NCI-H460 (cell line): ENCODE measurements at places on chromosomes 3 and 15.

DNA sequence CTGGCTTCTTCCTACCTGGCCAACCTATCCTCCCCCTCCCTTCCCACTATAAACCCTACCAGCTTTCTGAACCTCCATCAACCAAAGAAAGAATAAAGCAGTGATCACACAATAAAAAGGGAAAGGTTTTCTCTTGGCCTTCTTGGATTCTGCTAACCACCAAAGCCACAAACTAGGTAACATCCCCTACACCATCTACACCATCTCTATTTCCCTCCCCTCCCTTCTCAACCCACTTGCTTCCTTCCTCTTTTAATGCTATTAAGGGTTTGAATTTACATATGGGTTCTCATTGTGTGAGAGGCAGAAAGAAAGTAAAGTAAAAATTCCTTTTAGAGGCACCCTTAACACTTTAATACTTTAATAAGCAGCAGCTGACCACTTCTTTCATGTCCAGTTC, 25.8 kb upstream of the RSL24D1 start:
- DNase-seq = no peak

- no peak for DNase-seq
These were observed 8.9 kb upstream of the FAM131A start for GRCh38 chr3:184328516-184328915.

DNA sequence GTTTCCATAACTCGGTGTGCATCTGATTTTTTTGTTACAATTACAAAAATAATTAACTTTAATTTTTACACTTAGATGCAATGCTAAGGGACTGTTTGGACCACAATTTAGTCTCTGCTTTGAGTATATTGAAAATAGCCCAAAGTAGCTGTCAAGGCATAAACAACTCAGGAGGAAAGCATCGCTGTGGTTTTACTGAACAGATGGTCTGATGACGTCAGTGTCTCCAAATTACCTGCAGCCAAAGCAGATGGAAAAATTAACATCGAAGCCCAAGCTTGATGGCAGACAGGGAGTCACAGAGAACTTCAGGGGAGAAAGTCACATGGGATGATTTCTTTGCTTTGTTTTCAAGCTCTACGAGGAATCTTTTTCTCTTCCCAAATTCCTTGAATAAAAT, 83.1 kb upstream of the PLCL2 start:
- DNase-seq = no peak

DNA sequence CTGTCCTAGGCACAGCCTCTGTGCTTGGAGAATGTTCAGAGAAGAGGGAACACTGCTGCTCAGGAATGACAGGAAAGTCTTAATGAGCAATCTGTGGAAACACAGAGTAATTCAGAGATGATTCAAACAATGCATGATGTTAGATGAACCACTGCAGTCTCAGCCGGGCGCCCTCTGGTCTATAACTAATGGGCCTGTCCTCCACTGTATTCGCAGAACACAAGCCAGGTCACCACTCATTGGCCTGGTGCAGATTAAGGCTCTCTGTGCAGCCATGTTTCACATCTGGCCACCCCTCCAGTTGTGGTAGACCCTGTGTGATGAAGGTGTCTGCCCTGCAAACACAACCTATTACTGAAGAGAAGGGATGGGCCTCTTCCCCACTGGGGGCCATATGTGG, 281.7 kb upstream of the ROPN1 start:
- no peak for DNase-seq

- no peak for DNase-seq
These were observed 182.2 kb downstream of the GABRB3 start for GRCh38 chr15:26590676-26591075.

DNA sequence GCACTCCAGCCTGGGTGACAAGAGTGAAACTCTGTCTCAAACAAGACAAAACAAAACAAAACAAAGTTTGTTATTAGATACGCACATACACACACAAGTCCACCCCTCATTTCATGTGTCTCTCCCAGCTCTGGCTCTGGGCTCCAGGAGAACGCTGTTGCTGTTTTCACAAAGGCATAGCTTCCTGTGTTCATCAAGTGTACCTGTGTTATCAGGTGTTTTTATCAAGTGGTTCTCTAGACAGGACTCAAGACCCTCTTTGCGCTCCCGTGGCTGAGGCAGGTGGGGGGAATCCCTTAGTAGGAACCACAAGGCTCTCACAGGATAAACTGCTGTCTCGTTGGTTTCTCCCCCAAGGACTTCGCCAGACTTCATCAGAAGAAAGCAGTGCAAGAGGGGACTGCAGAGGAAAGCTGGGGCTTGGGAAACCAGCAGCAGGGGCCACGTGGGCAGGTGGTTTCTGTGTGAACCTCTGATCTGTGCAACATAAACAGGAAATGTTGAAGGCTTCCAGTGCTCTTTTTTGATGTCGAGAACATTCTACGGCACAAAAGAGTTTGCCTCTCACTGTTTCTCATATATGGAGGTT, 6.9 kb upstream of the PPP1R2 start:
- DNase-seq = no peak

DNA sequence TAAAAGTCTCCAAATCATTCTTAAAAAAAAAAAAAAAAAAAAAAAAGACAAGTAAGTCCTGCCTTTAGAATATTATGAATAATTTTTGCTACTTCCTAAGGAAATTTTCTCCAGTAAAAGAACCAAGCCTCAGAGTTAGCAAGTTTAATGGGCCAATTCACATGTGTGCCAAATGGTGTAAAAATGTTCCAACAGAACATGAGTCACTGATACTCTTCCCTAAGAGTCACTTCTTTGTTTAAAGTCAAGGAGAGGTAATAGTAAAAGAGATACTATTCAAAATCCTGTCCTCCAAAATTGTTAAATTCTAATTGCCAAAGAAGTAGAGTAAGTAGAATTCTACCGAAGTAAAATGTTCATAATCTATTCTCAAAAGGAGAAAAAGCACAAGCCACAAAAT, 17.7 kb upstream of the CPA3 start:
- DNase-seq = no peak

GRCh38 chr3:112582244-112582874, 20.5 kb downstream of the SLC35A5 start:
- peak; percentile 33 for DNase-seq

- DNase-seq = no peak
These were observed 56.8 kb downstream of the CCR4 start for GRCh38 chr3:33008282-33008681.
